ENCODE measurements at places on chromosomes 5 and 9. TPM values are rescaled to one million over a fixed set of nuclear protein-coding genes. Genes with fewer than 3 reads are reported as not detected.

- no peak for DNase-seq
Measured at GRCh38 chr9:133700819-133701320, 37.3 kb downstream of the SARDH start.

GRCh38 chr9:121495976-121496375 lies 3.7 kb downstream of the GGTA1 start:
- no peak for DNase-seq

Gene TNFSF15
- polyA plus RNA-seq: 5.2 TPM

Gene GARIN3
- polyA plus RNA-seq: not detected

Measured in right renal pelvis (tissue), 4 donors.